GM23338 (cell line): ENCODE measurements at places on chromosomes 7 and 10. TPM values are rescaled to one million over a fixed set of nuclear protein-coding genes. Genes with fewer than 3 reads are reported as not detected.

- H3K27ac ChIP-seq = peak overlapping the region; percentile 81; the same call in 1 of the 2 replicates
- no peak overlapping the region for H3K4me3 ChIP-seq
- no peaks in the 10 kb centered on the region for H3K27me3 ChIP-seq
- DNase-seq = peak; percentile 45
- H3K4me1 ChIP-seq = peaks cover 33% of the 10 kb centered on the region
Measured at GRCh38 chr7:137953043-137953664, 48.7 kb downstream of the CREB3L2 start.

Gene CYP3A5
- not detected in 2 replicates for total RNA-seq

DNA sequence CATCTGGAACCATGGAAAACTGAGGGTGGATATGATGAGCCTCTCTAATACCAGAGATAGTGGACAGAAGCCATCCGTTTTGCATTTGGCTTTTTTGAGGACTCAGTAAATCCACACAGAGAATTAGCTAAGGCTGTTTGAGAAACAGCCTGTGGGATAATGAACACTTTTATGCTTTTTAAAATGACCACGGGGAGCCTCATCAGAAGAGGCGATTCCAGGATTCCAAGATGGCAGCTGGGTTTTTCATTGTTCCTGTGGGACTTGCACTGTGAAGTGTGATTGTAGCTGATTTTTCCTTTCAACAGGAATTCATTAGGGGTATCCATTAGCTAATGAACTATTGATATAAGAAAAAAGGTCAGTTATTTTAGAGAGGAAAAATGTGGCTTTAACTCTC is 353.2 kb downstream of the AUTS2 start:
- no peak overlapping the region for H3K4me3 ChIP-seq
- no peaks in the 10 kb centered on the region for H3K36me3 ChIP-seq
- no peaks in the 10 kb centered on the region for H3K27me3 ChIP-seq
- no peak for DNase-seq
- peaks cover 3% of the 10 kb centered on the region; the same call in 1 of the 2 replicates for H3K4me1 ChIP-seq
- H3K27ac ChIP-seq = no peak overlapping the region

- no peak for DNase-seq
- no peaks in the 10 kb centered on the region for H3K27me3 ChIP-seq
Measured at GRCh38 chr7:157129200-157129599, 9.5 kb upstream of the UBE3C start.

- peaks cover 7% of the 10 kb centered on the region; the same call in 1 of the 2 replicates for H3K4me1 ChIP-seq
- DNase-seq = no peak
- H3K4me3 ChIP-seq = no peak overlapping the region
- no peaks in the 10 kb centered on the region for H3K36me3 ChIP-seq
- H3K27me3 ChIP-seq = no peaks in the 10 kb centered on the region
- H3K27ac ChIP-seq = no peak overlapping the region
Measured at GRCh38 chr10:4498711-4499251, 327.2 kb upstream of the AKR1E2 start.

Gene CYP26A1
- 1.8 and 2.8 TPM in 2 replicates for total RNA-seq

- no peak overlapping the region for H3K4me3 ChIP-seq
- peaks cover 16% of the 10 kb centered on the region for H3K4me1 ChIP-seq
- no peak overlapping the region for H3K27ac ChIP-seq
- no peaks in the 10 kb centered on the region for H3K36me3 ChIP-seq
- H3K27me3 ChIP-seq = no peaks in the 10 kb centered on the region
- DNase-seq = no peak
Measured at GRCh38 chr7:116423499-116423898, 76.0 kb upstream of the CAV2 start.

GRCh38 chr10:1289591-1289990 is 233.4 kb downstream of the WDR37 start:
- no peak overlapping the region for H3K4me3 ChIP-seq
- H3K36me3 ChIP-seq = no peaks in the 10 kb centered on the region
- peaks cover 18% of the 10 kb centered on the region for H3K4me1 ChIP-seq
- H3K27me3 ChIP-seq = no peaks in the 10 kb centered on the region
- no peak for DNase-seq

- H3K4me3 ChIP-seq = no peak overlapping the region
- DNase-seq = no peak
- H3K4me1 ChIP-seq = peaks cover 16% of the 10 kb centered on the region; the same call in 1 of the 2 replicates
- no peaks in the 10 kb centered on the region for H3K27me3 ChIP-seq
- no peak overlapping the region for H3K27ac ChIP-seq
- no peaks in the 10 kb centered on the region; the same call in 1 of the 2 replicates for H3K36me3 ChIP-seq
Measured at GRCh38 chr7:44769776-44770294, 21.2 kb downstream of the ZMIZ2 start.

DNA sequence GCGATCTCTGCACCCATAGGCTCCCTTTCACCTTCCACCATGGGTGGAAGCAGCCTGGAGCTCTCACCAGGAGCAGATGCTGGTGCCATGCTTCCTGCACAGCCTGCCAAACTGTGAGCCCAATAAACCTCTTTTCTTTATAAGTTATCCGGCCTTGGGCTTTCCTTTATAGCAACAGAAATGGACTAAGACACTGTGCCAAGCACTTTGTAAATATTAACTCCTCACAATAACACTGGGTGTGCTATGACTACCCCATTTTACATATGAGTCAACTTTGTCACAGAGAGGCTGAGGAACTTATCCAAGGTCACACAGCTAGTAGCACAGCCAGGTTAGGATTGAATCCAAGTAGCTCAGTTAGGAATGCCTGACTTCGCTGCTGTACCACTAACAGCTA is 79.7 kb upstream of the KCNMA1 start:
- H3K4me1 ChIP-seq = peaks cover 16% of the 10 kb centered on the region
- H3K27me3 ChIP-seq = no peaks in the 10 kb centered on the region
- no peaks in the 10 kb centered on the region; the same call in 1 of the 2 replicates for H3K36me3 ChIP-seq
- H3K4me3 ChIP-seq = no peak overlapping the region
- DNase-seq = no peak

GRCh38 chr7:149701495-149702240 is 71.7 kb downstream of the ZNF467 start:
- H3K36me3 ChIP-seq = peaks cover 3% of the 10 kb centered on the region
- H3K27ac ChIP-seq = no peak overlapping the region
- H3K27me3 ChIP-seq = no peaks in the 10 kb centered on the region
- no peak for DNase-seq
- no peak overlapping the region for H3K4me3 ChIP-seq

DNA sequence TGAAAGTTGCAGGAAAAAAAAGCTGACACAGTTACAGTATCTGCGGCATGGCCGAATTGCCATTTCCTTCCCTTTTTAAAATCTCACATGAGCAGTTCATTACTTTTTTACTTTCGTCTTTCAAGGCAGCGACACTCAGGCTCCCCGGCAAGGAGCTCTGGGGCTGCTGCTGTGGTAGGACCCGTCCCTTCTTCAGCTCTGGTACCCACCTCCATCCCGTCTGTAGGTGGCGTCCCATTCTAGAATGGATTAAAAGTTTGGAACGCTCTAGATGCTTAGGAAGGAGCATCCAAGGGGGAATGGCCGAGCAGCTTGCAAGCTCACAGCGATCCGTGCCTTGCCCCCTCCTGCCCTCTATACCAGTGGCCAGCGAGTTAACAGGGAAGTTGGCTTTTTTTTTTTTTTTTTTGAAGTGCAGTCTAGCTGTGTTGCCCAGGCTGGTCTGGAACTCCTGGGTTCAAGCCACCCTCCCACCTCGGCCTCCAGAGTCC is 22.8 kb upstream of the TTYH3 start:
- no peaks in the 10 kb centered on the region for H3K36me3 ChIP-seq
- no peak overlapping the region for H3K4me3 ChIP-seq

GRCh38 chr10:110273474-110273873 is 31.2 kb downstream of the SMNDC1 start:
- no peaks in the 10 kb centered on the region for H3K27me3 ChIP-seq
- H3K27ac ChIP-seq = no peak overlapping the region
- H3K4me3 ChIP-seq = no peak overlapping the region
- H3K4me1 ChIP-seq = no peaks in the 10 kb centered on the region
- no peaks in the 10 kb centered on the region for H3K36me3 ChIP-seq
- DNase-seq = no peak

DNA sequence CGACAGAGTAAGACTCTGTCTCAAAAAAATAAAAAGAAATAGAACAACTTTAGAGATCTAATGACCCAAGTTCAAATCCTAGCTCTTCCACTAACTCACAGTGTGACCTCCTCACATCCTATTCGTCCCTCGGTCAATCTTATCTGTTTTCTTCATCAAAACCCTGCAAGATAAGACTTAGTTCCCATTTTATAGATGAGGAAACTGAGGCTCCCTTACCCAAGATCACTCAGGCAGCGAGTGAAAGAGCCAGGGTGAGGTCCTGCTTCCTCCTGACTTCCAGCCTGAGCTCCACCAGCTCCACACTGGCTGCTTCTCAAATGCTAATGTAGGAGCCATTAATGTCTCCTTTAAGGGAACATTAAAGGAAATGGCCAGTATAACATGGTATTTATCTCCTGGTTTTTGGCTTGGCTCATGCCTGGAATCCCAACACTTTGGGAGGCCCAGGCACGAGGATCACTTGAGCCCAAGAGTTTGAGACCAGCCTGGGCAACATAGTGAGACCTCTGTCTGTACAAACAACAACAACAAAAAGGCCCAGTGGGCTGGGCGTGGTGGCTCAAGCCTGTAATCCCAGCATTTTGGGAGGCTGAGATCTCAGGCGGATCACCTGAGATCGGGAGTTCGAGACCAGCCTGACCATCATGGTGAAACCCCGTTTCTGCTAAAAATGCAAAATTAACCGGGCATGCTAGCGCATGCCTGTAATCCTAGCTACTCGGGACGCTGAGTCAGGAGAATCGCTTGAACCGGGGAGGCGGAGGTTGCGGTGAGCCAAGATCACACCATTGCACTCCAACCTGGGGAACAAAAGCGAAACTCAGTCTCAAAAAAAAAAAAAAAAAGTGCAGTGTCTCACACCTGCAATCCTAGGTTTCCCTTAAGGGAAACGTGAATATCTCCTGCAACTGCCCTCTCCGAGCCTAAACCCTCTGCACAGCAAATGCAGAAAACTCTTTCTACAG is 3.4 kb upstream of the RHBDD2 start:
- H3K27ac ChIP-seq = no peak overlapping the region
- no peak for DNase-seq
- H3K27me3 ChIP-seq = no peaks in the 10 kb centered on the region

DNA sequence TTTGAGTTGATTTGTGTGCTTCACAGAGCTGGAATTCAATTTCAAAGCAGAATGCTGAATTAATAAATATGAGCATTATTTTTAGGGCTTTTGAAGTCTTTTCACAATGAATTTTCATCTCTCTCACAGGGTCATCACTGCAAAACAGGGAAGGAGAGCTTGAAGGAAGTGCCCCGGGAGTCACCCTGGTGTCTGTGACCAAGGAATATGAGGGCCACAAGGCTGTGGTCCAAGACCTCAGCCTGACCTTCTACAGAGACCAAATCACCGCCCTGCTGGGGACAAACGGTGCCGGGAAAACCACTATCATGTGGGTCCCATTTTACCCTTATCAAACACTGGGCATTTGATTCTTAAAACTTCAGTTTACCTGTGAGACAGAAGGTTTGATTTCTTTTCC is 217.7 kb downstream of the ABCA13 start:
- no peaks in the 10 kb centered on the region for H3K4me1 ChIP-seq
- no peak overlapping the region for H3K27ac ChIP-seq
- DNase-seq = no peak

Gene CLRN3
- not detected in 2 replicates for total RNA-seq

- peak overlapping the region; percentile 17; the same call in 1 of the 2 replicates for H3K27ac ChIP-seq
- H3K4me1 ChIP-seq = peaks cover 10% of the 10 kb centered on the region
- H3K36me3 ChIP-seq = no peaks in the 10 kb centered on the region
- peaks cover 14% of the 10 kb centered on the region for H3K27me3 ChIP-seq
- H3K4me3 ChIP-seq = peak overlapping the region; percentile 74
Measured at GRCh38 chr7:12210179-12211053, 678 bp upstream of the TMEM106B start.

DNA sequence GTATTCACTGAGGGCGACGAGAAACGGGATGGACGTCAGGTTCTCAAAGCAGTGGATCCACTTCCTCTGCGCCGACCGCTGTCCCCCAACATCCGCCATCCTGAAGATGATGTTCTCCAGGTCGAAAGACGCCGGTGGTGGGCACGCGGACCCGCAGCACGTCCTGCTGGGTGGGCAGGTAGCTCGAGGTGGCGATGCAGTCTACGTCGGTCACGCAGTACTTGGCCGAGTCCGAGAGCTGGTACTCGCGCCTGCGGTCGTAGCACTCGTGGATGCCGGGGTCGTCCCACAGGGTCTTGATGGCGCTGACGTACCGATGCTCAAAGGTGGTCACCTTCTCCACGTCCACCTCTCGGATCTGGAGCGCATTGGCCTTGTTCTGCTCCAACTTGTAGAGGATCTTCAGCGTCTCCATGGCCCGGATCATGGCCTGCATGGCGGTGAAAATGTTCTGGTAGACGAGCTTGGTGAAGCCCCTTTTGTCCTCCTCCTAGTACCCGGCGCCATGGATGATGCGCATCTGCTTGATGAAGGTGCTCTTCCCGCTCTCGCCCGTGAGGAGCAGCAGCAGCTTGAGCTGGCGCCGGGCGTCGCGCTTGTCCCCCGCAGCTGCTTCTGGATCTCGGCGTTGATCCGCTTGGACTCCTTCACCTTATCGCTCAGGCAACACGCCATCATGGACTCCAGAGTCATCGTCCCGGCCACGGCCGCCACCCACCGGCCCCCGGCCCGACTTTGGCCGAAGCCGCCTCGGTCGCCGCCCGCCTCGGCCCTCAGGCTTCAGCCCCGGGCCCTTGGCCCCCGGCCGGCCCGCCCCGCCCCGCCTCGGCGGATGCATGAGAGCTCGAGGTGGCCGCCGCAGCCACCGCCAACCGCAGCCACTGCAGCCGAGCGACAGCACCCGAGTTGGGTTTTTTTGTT is 122.9 kb upstream of the KCTD7 start:
- no peak overlapping the region for H3K4me3 ChIP-seq
- no peaks in the 10 kb centered on the region for H3K36me3 ChIP-seq
- no peak overlapping the region for H3K27ac ChIP-seq

Gene MBLAC1
- total RNA-seq = 5.0 and 5.7 TPM in 2 replicates

DNA sequence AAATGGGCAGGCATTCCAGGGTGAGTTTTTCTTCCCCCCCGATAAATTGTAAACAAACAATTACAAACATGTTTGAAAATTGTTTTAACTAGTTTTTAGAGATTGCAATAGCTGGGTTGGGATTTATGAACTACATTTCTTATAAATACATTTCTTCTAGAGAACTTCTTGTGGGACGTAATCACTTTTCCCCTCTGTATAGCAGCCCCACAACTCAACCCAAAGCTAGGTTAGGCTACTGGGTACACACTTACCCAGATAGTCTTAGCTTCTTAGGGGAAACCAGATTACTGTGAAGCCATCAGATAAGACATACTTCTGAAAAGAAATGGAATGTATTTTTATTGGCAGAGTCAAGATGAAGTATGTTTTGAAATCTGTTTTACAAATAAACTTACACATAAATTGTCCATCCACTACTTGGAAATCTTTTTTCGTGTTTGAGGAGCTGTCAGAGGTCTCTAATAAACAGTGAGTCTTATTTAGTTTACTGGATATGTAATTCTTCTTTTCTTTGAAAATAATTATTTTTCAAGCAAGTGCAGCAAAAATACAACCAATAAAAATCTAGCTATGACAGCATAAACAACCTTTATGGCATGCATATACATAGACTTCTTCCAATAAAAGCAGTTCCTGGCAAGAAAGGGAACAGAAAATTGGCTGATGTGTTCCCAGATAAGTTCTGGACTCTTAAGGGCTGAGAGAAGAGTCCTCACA is 8.0 kb upstream of the GLRX3 start:
- no peaks in the 10 kb centered on the region for H3K36me3 ChIP-seq
- DNase-seq = no peak
- H3K27ac ChIP-seq = no peak overlapping the region
- 0 out of 2 replicates have a peak overlapping the region, but pooled peaks have one; percentile 21 for H3K4me3 ChIP-seq

Gene SPDYE6
- total RNA-seq = not detected in 2 replicates

Gene ACTL6B
- 0.69 TPM in 1 of 2 replicates, not detected in the other for total RNA-seq

GRCh38 chr7:148609045-148609725 is 18.6 kb downstream of the C7orf33 start:
- peaks cover 26% of the 10 kb centered on the region for H3K4me1 ChIP-seq
- H3K27me3 ChIP-seq = no peaks in the 10 kb centered on the region
- DNase-seq = no peak
- H3K27ac ChIP-seq = no peak overlapping the region
- no peaks in the 10 kb centered on the region for H3K36me3 ChIP-seq
- H3K4me3 ChIP-seq = no peak overlapping the region

Gene EPO
- 0.89 TPM in 1 of 2 replicates, not detected in the other for total RNA-seq

Gene KLF14
- total RNA-seq = not detected in 2 replicates

Gene HOXA2
- total RNA-seq = not detected in 2 replicates

Gene SPDYE2B
- not detected in 2 replicates for total RNA-seq
